ENCODE measurements at places on chromosomes 1 and 21.

DNA sequence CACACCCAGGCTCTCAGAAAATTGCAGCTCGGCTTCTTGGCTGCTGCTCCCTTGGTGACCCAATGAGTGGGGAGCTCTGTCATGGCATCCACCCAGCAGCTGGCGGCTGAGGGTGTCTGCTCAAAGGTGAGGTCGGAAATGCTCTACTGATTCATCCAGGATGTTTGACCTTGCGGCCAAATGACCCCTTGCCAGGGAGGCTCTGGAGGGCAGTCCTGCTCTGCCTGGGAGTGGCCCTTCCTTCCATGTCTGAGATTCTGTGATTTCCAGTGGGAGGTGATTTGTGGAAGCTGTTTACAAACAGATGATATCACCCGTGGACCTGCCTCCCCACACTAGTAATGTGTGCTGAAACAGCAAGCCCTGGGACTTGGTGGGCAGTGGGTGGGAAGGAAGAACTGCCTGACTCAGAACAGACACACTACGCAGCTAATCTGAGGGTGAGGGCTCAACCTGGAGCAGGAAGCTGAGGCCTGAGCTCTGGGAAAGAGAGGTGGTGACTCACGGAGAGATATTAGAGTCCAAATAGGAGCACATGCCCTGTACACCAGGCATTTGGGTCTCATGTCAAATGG lies 3.0 kb downstream of the CRCT1 start:
- DNase-seq, result no peak

GRCh38 chr21:38268864-38269575 lies 12.2 kb downstream of the KCNJ15 start:
- no peak for DNase-seq

- no peak for DNase-seq
Measured at GRCh38 chr1:1432951-1433803, 2.3 kb upstream of the VWA1 start.

- no peak for DNase-seq
Measured at GRCh38 chr1:204837440-204838084, 33.1 kb upstream of the NFASC start.

- no peak for DNase-seq
Measured at GRCh38 chr21:45872471-45872870, 109.1 kb upstream of the COL6A1 start.

- no peak for DNase-seq
Measured at GRCh38 chr1:223739366-223740037, 27.2 kb downstream of the CAPN2 start.

DNA sequence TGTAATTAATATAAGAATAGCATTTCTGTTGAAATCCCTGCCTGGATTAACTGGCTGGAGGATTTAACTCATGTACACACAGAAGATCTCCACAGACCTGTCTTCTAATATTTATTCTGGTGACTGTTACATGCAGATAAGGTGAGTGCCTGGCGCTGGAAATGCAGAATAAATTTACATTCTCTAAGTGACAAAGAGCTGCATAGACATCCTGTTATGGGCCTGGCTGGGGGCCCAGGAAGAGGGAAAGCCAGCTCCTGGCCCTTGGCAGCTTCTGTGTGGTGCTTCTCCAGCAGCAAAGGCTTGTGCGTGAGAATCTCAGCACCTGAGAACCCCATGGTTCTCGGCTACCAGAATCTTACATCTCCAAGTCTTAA lies 446.6 kb downstream of the PTPRU start:
- DNase-seq, result no peak

DNA sequence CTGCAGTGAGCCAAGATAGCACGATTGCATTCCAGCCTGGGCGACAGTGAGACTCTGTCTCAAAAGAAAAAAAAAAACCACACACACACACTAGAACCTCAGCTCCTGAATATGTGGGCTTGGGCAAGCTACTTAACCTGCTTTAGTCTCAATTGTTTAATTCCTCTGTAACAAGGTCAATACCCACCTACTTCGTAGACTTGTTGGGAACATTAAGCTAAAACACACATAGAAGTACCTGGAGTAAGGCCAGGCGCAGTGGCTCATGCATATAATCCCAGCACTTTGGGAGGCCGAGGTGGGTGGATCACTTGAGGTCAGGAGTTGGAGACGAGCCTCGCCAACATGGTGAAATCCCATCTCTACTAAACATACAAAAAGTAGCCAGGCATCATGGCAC lies 77.1 kb downstream of the CLSTN1 start:
- no peak for DNase-seq

DNA sequence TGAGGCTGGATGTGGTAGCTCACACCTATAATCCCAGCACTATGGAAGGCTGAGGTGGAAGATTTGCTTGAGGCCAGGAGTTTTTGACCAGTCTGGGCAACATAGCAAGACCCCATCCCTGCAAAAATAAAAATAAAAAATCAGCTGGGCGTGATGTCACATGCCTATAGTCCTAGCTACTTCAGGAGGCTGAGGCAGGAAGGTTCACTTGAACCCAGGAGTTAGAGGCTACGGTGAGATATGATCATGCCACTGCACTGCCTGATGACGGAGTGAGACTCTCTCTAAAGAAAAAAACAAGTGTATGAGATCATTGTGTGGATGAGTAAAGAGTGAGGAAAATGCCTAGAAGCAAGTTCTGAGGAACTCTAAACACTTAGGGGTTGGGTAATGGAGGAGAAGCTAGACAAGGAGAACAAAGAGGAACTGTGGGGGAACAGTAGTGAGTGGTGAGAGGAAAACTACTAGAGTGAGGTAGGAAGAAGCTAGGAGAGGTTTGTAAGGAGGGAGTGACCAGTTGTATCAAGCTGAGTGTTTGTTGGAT lies 17.0 kb downstream of the CLIC4 start:
- no peak for DNase-seq

DNA sequence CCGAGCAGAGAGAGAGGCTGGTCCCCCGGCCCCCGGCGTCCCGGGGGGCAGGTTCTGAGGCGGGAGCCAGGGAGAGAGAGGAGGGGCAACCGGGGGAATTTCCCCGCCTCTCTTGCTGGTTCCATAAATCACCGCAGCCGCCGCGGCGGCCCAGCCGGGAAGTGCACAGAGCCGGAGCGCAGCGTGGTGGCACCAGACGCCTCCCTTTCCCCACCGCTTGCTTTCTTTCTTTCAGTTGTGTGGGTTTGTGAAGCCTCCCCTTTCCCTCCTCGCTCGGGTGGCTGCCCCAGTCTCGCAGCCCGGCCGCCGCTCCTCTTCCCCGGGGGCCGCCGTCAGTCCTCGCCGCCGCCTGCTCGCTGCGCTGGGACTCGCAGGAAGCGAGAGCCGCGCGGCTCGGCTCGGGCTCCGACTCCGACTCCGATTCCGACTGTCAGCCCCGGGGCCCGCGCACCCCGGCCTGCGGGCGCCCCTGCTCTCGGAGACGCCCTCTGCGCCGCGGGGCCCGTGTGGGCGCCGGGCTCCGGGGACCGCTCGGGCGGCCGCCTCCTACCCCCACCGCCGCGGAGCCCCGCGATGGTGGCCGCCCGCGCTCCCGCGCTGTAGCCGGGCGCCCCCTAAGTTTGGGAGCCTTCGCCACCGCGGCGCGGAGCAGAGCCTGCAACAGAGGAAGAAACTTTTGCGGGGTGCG lies at the start of gene CACHD1:
CACHD1 (plus strand) TSS at position 153 of the 688 bp plus-strand sequence. CDS start 616 bp downstream, outside the sequence.
- DNase-seq, result peak; percentile 32

- DNase-seq, result no peak
Measured at GRCh38 chr1:66298464-66298863, 235.5 kb upstream of the SGIP1 start.

GRCh38 chr1:90839323-90839722 lies 122.2 kb upstream of the BARHL2 start:
- no peak for DNase-seq

GRCh38 chr21:27190601-27191000 lies 223.7 kb upstream of the ADAMTS5 start:
- no peak for DNase-seq

DNA sequence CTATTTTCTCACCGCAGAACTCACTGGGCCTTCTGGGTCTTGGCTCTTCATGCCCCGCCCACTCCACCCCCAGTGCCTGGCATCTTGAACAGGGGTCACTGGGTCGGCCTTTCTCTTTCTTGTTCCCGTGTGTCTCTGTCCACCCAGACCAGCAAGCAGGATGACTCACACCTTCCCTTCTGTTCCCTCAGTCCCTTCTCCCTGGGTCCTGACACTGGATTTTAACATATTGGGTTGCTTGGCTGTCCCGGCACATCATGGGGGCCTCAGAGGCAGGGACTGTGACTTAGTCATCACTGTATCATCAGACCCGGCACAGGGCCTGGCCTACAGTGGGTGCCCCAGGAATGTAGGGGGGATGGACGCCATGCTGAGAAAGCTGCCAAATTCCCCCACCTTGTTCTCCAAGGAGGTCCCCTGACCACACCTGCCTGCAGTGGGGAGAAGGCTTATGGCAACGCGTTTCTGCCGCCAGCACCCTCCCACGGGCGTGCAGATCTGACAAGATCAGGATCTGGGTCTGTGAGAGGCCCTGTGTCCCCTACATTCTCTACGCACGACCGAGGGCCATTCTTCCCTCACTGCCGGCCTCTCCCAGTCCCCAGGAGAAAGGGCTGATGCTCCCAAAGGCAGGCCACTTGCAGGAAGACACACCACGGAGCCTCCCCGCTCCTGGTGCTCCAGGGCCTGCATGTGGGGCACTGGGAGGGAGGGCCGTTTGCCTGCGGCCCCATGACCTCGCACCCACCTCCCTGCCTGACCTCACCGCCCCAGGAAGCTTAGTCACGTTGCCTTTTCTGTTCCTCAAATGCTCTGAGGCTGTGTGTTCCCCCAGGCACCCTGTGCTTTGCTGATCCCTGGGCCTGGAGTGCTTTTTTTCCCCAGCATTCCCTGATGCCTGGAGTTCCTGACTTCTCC lies 157.2 kb upstream of the TMEM51 start:
- DNase-seq, result no peak

DNA sequence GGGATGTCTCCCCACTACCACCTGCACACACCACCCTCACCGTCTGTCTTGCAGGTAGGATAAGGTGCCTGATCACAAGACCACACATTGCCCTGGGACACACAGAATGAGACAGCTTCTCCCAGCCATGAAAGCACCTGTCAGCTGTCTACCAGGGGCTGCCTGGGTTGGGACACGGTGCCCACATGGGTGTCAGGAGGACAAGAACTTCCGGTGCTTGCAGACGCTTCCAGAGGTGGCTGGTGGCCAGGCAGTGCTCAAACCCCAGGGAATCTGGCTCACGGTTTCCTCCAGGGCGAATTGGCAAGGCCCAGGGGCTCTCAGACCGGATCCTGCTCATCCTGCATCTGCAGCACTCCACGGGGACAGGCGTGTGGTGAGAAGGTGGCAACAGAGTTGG lies 182.6 kb upstream of the ARHGEF16 start:
- DNase-seq, result no peak

DNA sequence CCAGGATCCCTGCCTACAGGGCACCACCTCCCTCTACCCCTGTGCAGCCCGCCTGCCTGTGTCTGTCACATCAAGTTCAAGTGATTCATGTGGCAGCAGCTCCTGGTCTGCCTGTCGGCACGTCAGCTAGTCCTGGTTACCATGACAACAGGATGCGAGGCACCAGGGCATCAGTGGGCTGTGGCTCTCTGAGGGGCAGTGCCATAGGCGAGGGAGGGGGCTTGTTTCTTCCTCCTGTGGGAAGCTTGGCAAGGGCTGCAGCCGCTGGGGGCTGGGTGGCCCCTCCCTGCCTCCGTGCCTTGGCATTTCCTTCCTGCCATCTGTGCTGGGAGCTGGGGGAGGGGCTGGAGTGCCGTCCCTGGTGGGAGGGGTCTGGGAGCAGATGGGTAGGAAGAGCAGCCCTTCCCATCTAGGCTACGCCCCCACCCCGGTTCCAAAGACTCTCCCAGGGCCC lies 43.1 kb downstream of the FOXO6 start:
- no peak for DNase-seq

- DNase-seq, result peak; percentile 96
Measured at GRCh38 chr21:36141513-36141925, 6.6 kb downstream of the CBR3 start.

GRCh38 chr1:154628121-154628405 lies 20.1 kb upstream of the ADAR start:
- DNase-seq, result no peak

DNA sequence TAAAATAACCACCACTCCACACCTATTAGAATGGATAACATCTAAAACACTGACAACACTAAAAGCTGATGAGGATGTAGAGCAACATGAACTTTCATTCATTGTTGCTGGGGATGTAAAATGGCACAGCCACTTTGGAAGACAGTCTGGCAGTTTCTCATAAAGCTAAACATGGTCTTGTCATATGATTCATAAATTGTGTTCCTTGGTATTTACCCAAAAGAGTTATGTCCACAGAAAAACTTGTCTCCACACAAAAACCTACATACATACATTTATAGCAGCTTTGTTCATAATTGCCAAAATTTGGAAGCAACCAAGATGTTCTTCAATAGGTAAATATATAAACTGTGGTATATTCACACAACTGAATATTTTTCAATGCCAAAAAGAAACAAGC lies 16.0 kb upstream of the XCL1 start:
- no peak for DNase-seq

DNA sequence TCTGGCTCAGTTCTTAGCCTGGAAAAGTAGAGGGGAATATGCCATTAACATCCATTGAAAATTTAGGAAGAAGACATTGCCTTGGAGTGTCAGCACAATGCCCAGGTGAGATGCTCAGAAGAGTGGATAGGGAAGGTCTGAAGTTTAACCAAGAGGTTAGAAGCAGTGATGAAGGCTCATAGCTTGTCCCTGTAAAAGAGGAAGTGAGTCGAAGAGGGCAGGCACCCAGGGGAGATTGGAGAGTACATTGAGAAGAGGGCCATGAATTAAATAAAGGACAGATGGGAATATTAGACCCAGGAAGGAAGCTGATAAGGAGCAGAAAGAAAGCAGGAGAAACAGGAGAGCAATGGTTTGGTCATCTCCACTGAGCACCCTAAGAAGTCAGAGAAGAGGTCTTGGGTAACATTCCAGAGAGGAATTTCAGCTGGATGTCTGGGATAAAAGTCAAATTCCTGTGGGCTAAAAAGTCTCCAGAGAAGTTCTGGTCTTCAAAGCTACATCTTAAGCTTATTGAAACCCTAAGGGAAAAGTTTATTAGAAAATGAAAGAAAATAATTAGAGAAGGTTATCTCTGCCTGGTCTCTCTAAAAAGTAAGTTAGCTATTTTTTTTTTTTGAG lies 17.3 kb downstream of the C8B start:
- no peak for DNase-seq

DNA sequence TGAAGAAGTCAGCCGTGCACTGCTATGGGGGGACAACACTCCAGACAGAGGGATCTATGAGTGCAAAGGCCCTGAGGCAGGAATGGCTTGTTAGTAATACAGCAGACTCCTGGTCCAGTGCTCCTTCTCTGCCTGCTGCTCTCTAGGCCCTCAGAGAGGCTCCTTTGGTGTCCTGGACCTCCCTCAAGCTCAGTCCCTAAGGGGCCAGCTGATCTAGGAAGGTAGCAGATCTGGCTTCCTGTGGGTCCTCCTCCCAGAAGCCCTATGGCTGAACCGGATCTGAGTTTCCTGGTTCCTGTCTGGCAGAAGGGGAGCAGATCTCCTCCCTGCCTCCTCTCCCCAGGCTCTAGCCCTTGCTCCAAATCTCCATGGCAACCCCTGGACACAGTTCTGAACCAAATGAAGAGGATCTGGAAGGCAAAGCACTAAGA lies at the start of gene LDLRAD2:
LDLRAD2 (plus strand) TSS at position 391 of the 431 bp plus-strand sequence. CDS start 187 bp downstream, outside the sequence.
- DNase-seq, result no peak

GRCh38 chr1:161722406-161722805 lies 1.1 kb downstream of the FCRLB start:
- no peak for DNase-seq
